ENCODE measurements at places on chromosomes 3 and 15.
A peak's percentile ranks its signal among the peaks of the same experiment; 100 is the strongest.

- no peak for DNase-seq
These were observed 70.3 kb downstream of the MYLK start for GRCh38 chr3:123813876-123814275.

DNA sequence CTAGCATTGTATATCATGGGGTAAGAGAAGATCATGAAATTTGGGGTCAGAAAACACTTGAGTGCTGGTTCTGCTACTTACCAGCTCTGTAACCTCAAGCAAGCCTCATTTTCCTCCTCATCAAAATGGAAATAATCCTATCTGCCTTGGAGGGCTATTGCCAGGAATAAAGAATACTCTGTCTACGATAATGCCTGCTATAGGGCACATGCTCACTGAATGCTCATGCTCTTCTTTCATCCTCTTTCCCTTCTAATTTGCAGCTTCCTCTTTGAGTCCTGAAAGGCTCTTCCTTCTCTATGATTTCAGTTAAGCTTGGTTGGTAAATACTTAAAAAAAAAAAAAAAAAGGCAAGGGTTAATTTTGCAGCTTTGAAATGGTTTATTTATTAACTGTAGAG is 12.8 kb downstream of the RTP1 start:
- DNase-seq = no peak

DNA sequence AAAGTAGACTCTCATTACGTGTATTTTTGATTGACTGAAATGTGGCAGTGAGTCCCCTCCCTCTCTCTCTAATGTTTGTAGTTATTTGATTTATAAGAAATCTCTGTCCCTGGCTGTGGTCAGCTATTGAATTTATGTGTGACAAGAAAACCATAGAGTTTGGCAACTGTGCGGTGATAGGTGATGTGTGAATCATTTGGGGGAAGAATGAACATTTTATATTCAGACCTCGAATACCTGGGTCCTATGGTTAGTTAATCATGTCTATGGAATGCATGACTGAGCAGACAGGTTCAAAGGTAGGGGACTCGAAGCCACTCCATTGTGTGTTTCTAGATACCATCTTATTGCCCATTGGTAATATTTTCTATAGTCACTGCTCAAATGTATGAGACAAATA is 712.1 kb downstream of the MECOM start:
- no peak for DNase-seq

DNA sequence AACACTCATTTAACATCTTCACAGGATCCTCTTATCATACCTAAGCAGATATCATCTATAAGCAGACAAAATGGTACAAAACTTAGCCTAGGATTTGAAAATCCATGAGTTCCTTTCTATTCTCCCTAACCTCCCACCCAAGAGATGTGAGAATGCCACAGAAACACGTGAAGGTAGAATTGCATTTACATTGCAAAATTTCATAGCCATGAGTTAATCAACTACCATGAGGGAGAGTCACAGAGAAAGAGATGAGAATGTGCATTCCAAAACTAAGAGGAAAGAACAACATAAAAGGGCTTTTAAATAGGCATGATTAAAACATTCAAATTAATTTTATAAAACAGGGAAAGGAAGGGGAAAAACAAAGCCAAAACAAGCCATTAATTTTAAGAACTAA is 806.2 kb downstream of the NTRK3 start:
- no peak for DNase-seq

DNA sequence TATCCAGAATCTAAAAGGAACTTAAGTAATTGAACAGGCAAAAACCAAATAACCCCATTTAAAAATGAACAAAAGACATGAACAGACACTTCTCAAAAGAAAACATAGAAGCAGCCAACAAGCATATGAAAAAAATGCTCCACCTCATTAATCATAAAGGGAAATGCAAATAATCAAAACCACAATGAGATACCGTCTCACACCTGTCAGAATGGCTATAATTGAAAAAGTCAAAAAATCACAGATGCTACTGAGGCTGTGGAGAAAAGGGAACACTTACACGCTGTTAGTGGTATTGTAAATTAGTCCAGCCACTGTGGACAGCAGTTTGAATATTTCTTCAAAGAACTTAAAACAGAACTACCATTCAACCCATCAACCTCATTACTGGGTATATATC is 220.7 kb downstream of the MEX3B start:
- no peak for DNase-seq

DNA sequence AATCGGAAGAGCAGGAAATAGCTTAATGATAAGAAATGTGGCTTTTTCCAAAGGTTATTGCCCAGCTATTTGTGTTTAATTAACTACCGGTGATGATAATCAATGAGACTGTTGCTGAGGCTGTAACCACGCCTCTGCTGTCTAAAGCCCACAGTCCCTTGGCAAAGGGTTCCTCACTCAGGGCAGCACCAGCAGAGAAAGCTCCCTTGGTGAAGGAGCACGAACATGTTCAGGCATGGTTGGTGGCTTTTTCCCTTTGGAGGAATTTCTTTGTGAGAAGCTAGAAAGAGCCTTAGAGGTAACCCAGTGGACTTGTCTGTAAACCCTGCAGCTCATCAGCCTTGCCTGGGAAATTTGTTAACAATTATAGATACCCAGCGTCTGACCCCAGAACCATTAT is 7.5 kb upstream of the ST6GAL1 start:
- DNase-seq = no peak

- DNase-seq = no peak
These were observed 8.7 kb upstream of the GP9 start for GRCh38 chr3:129051871-129052340.

GRCh38 chr3:110126065-110126464 is 788.7 kb upstream of the DPPA4 start:
- DNase-seq = no peak

GRCh38 chr3:120560304-120561250 is 35.6 kb upstream of the NDUFB4 start:
- DNase-seq = no peak

GRCh38 chr3:5201536-5201935 is 14.0 kb downstream of the EDEM1 start:
- no peak for DNase-seq

DNA sequence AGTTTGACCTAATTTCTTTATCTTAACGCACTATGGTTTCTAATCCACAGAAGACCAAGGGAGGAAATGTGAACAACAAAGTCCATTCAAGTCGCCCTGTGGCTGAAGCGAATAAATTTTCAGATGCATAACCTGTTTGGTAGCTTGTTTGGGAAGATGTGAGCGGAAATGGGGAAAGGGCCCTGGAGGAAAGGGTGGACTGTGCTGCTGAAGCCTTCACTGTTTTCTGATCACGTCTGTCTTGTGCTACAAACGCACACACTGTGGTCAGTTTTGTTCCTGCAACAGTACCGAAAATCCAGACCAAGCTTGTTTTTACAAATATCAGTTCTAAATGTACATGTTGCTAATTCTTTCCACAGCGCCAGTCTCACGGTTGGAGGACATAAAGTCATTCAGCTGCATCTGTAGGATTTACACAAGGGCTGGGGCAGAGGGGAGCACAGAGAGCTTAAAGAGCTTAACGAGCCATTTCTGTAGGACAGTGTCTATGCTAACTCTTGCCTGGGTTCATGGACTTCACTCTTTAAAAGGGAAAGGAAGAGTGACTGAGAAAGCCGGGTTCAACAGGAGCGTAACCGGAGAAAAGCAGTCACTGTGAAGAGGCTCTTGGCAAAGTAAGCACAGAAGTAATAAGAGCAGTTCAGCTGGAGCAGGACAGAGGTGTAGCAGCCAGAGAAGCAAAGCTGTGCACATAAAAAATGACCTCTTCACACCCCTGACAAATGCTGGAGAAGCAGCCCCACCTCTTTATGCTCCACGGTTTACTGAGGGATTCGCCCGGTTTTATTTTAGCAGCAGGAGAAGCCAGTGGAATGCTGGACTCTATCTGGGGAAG is 66.6 kb downstream of the USF3 start:
- DNase-seq = no peak

DNA sequence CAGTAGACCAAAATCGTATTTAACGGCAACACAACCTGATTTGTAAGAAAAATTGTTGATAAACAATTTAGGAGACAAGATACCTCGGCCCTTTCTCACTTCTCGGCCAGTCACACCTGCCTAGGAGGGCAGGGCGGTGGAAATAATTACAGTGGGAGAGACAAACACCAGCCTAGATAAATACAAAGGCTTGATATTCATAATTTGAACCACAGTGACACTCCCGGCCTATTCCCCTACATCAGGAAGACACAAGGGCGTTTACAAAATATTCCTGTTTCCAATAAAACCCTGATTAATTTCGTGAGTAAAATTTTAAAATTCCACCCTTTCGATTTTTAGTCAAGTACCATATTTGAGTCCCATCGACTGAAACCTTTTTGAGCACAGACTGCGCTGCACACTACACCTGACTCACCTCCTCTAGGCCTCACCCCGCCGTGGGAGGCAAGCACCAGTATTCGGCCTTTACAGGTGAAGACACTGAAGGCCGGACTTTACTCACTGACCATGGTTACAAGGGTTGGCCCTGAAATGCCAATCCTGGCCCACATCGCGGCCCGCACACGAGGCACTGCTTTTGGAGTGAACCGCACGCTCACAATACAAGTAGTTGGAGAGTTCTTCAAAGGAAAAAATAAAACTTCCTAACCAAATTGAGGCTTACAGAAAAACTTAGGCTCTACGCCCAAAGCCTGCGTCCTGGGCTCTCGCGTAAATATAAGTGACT is 794 bp downstream of the ARPP19 start:
- no peak for DNase-seq

DNA sequence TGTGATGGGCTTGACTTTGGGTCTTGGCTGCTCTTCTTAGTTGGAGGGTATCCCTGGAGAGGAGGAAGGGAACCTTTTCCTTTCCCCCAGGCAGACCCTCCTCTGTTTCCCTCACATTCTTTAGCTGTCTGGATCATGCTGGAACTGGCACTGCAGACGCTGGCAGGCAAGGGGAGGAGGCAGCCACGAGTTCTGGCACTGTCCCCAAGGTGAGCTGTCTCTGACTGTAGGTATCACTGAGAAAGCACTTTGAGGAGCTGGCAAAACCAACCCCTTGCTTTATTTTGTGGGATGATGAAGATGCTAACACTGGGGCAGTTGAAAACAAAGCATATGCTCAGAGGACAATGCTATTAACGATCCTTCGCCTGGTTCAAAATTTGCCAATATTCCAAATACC is 175.0 kb downstream of the SOX2 start:
- DNase-seq = no peak

GRCh38 chr3:22361521-22361920 is 610.5 kb upstream of the ZNF385D start:
- DNase-seq = no peak

DNA sequence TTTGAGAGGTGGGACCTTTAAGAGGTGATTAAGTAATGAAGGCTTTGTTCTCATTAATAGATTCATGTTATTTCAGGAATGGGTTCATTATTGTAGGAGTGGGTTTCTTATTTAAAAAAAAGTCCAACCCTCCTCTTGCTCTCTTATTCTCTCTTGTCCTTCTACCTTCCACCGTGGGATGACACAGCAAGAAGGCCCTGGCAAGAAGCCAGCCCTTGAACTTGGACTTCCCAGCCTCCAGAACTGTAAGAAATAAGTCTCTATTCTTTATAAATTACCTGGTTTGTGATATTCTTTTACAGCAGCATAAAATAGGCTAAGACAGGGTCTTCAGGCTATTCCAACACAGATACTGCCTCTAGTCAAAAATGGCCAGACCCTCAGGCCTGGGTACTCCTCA is 62.2 kb downstream of the MYLK start:
- DNase-seq = no peak

- DNase-seq = no peak
These were observed 564.0 kb upstream of the TGFBR2 start for GRCh38 chr3:30042274-30042859.

DNA sequence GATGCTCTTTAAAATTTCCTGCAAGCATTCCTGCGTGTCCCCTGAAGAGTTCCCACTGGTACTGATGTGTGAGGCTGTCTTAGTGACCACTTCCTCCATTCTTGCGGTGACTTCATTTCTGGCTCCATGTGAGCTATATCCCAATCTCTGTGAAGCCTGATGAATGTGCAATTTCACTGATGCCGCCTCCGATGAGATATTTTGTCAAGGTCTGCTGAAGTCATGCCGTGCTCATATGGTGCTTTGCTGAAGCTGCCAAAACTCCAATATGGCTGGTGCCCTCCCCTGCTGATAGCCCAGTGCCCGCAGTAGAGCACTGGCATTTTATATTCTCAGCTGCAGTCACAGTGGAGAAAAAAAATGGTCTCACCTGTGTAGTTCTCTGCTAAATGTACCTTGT is 271.5 kb downstream of the EFHB start:
- DNase-seq = peak; percentile 84
